Type B pancreatic cell (in vitro differentiated cells): ENCODE measurements at places on chromosomes 13 and 19.

DNA sequence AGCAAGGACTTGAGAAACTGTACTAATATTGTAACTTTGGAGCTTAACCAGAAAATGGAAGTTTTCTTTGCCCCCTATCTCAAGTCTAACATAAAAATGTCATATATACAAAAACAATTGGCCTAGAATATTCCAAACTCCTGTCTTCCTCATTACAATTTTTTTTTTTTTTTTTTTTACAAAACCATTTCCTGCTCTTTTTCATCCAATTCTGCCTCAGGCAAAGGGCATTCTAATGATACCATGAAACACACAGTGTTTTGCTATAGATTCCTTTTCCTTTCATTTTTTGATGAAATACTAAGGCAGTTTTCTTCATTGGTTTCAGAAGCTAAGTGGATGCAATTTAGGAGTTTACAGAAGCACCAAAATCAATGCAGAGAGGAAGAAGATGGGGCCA, 119.7 kb downstream of the LHFPL6 start:
- no peak for DNase-seq
- H3K27me3 ChIP-seq = no peaks in the 10 kb centered on the region
- no peak overlapping the region for H3K27ac ChIP-seq
- no peaks in the 10 kb centered on the region for H3K36me3 ChIP-seq
- no peak overlapping the region for H3K4me3 ChIP-seq
- peaks cover 9% of the 10 kb centered on the region for H3K4me1 ChIP-seq

DNA sequence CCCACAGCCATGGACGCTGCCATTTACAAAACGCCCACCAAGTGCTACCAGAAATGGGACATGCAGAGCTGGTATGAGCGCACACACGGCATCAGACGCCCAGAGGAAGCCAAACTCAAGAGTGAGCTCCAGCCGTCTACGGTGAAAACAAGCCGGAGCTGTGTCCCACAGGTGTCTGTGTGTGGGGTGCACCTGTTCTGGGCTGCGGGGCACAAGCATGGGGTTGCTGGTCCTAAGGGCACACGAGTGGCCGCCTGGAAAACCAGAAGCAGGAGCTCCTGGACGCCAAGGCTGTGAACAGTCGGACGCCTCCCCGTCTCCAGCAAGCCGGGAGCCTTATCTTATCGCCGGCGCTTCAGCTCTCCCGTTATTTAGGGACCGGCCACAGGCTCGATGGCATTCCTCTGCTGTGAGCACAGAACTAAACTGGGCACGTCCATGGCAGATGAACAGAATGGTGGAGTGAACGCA, 1.3 kb downstream of the ADPRHL1 start:
- no peak overlapping the region for H3K27ac ChIP-seq
- DNase-seq = no peak
- no peaks in the 10 kb centered on the region for H3K36me3 ChIP-seq
- no peaks in the 10 kb centered on the region for H3K27me3 ChIP-seq
- H3K4me3 ChIP-seq = no peak overlapping the region
- H3K4me1 ChIP-seq = peaks cover 12% of the 10 kb centered on the region

- peaks cover 4% of the 10 kb centered on the region for H3K4me1 ChIP-seq
- no peaks in the 10 kb centered on the region for H3K36me3 ChIP-seq
- no peak overlapping the region for H3K27ac ChIP-seq
- no peak for DNase-seq
- H3K27me3 ChIP-seq = no peaks in the 10 kb centered on the region
- H3K4me3 ChIP-seq = no peak overlapping the region
Measured at GRCh38 chr13:40605573-40605972, 60.9 kb downstream of the FOXO1 start.

- H3K27ac ChIP-seq = no peak overlapping the region
- no peaks in the 10 kb centered on the region for H3K36me3 ChIP-seq
- peaks cover 33% of the 10 kb centered on the region for H3K4me1 ChIP-seq
- no peaks in the 10 kb centered on the region for H3K27me3 ChIP-seq
- DNase-seq = no peak
- no peak overlapping the region for H3K4me3 ChIP-seq
Measured at GRCh38 chr13:24080134-24080533, 80.4 kb upstream of the SPATA13 start.

- H3K27me3 ChIP-seq = peaks cover 9% of the 10 kb centered on the region
- H3K4me1 ChIP-seq = peaks cover 10% of the 10 kb centered on the region
- no peak overlapping the region for H3K27ac ChIP-seq
- H3K36me3 ChIP-seq = peaks cover 9% of the 10 kb centered on the region
- no peak for DNase-seq
Measured at GRCh38 chr19:38204728-38205127, 19.3 kb downstream of the DPF1 start.

GRCh38 chr13:21333186-21333585, 125.9 kb downstream of the ZDHHC20 start:
- no peak for DNase-seq
- no peaks in the 10 kb centered on the region for H3K4me1 ChIP-seq
- H3K36me3 ChIP-seq = no peaks in the 10 kb centered on the region
- H3K27me3 ChIP-seq = no peaks in the 10 kb centered on the region

DNA sequence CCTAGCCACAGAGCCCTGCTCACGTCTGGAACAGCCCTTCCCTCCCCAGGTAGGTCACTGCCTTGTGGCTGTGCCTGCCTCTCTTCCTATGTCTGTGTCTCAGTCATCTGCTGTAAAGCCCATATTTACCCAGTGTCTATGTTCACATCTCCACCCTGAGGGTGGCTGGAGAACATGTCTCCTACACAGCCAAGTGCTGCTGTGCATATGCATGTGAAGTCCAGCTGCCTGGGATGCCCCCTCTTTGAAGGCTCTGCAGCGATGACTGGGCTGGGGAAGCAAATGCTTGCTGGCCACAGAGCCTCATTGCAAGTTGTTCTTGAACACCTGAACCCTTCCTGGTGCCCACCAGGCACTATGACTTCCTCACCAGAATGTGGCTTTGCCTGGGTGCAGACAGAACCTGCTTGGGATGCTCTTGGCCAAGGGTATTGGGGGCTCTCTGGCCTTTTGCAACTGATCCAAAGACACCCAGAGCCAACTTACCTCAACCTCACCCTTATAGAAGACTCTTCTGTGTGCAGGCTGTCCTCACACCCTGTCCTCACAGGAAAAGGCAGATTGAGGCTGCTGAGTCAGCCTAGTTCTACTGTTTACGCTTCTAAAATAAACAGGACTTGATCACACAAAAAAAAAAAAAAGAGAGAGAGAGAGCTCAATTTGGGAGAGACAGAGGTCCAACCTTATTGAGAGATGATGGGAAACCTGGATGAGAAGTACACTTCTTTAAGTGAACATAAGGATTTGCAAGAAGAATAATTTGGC, 26.5 kb downstream of the MRPL57 start:
- no peaks in the 10 kb centered on the region for H3K4me1 ChIP-seq
- no peak overlapping the region for H3K4me3 ChIP-seq
- H3K27me3 ChIP-seq = no peaks in the 10 kb centered on the region
- no peak for DNase-seq
- no peak overlapping the region for H3K27ac ChIP-seq
- no peaks in the 10 kb centered on the region for H3K36me3 ChIP-seq

DNA sequence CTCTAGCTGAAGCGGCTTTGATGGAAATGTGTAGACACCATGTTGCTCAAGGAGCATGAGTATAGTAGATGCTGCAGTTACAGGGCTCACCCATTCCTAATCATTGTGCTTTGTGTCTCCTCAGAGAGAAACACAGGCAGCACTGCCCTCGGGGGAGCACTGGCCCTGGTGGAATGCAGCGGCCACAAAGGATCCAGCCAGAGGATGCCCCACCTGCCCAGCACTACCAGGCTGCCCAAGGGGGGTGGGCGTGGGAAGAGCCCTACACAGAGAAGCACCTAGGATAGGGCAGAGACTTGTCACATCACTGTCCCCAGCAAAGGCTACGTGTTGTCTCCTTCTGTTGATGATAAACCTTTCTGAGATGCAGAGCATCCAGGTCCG, 9.0 kb downstream of the TUBA3C start:
- no peak overlapping the region for H3K27ac ChIP-seq
- no peaks in the 10 kb centered on the region for H3K36me3 ChIP-seq
- no peak for DNase-seq
- H3K4me3 ChIP-seq = no peak overlapping the region

GRCh38 chr13:18953139-18953930, 228.3 kb downstream of the TUBA3C start:
- no peak overlapping the region for H3K27ac ChIP-seq
- H3K4me1 ChIP-seq = no peaks in the 10 kb centered on the region
- peaks cover 7% of the 10 kb centered on the region for H3K36me3 ChIP-seq
- H3K4me3 ChIP-seq = no peak overlapping the region

DNA sequence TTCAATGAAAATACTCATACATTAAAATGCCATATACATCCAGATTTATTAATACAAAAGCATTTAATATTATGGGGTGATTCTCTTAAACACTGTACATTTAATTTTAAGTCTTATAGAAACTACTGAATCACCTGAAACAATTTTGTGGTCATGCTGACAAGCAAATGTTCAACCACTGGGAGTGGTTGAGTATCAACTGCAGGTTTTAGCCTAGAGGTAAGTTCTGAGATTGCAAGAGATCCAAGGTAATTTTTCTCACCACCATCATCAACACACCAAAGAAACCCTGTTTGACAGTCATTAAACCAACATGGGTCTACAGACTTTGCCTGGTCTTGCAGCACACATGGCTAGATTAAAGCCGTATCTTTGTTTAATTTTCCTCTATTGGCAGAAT, 196.3 kb downstream of the LHFPL6 start:
- H3K27ac ChIP-seq = peak overlapping the region; percentile 60
- H3K4me3 ChIP-seq = no peak overlapping the region
- peaks cover 36% of the 10 kb centered on the region for H3K4me1 ChIP-seq

GRCh38 chr19:12112701-12113100, 27.4 kb downstream of the ZNF20 start:
- peaks cover 48% of the 10 kb centered on the region for H3K36me3 ChIP-seq
- no peak overlapping the region for H3K4me3 ChIP-seq
- no peaks in the 10 kb centered on the region for H3K4me1 ChIP-seq
- DNase-seq = no peak
- no peaks in the 10 kb centered on the region for H3K27me3 ChIP-seq

DNA sequence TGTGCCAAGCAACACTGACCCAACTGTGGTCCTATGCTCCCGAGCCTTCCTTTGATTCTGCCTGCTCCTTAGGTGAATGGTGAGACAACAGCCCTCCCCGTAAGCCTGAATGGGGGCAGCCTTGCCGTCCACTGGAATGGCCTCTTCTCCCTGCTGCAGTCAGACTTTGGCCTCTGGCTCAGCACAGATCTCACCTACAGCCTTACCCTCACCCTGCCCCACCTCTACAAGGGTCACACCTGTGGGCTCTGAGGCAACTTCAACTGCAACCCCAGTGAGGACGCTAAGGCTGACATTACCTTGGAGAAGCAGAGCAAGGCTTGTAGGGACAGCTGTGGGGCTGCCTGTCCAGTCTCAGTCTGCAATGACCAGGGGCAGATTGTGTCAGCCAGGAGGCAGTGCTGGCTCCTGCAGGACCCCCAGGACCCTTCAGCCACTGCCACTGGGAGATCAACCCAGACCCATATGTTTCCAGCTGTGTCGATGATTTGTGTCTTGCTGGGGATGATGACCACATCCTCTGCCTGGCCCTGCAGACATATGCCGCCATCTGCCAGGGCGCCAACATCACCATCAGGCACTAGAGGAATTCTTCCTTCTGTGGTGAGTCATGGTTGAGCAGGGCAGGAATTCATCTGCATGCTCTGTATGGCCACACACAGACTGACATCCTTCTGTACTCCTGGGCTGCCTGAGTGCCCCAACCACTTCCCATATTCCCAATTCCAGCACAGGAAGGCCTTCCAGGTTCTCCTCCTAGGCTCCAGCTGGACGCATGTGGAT, 27.3 kb upstream of the FXYD3 start:
- H3K4me1 ChIP-seq = peaks cover 13% of the 10 kb centered on the region
- H3K27me3 ChIP-seq = no peaks in the 10 kb centered on the region
- H3K27ac ChIP-seq = no peak overlapping the region

DNA sequence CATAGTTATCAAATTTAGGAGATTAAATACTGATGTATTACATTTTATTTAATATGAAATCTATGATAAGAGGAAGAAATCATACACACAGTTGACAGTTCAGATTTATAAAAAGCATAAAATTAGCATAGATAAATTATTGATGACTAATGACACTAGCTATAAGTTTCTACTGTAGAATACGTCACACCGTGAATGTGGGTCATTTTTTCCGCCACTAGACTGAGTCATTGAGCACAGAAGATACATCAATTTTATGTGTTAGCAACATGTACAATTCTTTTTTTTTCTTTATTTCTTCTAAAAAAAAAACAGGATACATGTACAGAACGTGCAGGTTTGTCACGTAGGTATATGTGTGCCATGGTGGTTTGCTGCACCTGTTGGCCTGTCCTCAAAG, 22.2 kb downstream of the AP2S1 start:
- no peak overlapping the region for H3K27ac ChIP-seq
- no peaks in the 10 kb centered on the region for H3K27me3 ChIP-seq
- DNase-seq = no peak
- H3K4me1 ChIP-seq = peaks cover 7% of the 10 kb centered on the region

DNA sequence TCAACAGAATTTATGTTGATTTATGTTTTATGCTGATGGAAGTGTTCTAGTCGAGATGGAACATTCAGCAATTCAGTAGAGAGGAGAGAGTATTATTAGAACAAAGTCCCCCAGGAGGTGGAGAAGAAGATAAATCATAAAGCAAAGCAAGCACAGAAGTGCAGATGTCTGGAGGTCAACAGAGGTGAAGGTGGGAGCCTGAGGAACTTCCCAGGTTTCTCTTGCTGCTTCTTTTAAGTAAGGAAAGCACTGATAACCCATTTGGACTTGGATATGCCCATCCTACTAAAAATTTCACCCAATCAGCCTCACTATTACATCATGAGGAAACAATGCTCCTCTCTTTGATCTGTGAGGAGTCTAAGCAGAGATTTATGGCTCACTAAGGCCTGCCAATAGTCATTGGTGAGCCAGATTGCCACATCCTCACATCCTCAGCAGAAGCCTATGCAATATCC, 98.8 kb downstream of the EPSTI1 start:
- H3K27me3 ChIP-seq = no peaks in the 10 kb centered on the region
- H3K36me3 ChIP-seq = no peaks in the 10 kb centered on the region
- no peak for DNase-seq

DNA sequence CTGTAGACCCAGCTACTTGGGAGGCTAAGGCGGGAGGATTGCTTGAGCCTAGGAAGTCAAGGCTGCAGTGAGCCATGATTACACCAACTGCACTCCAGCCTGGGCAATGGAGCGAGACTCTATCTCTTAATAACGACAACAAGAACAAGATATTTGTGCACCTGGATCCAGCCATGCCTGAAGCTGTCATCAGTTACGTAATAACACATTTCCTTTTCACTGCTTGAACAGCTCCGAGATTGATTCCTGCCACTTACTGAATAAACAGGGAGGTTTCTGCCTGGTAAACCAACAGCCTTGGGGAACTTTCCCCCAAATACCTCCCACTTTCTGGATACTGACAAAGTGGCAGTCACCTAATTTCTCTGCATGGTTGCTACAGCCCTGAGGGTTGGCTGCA, 5.4 kb downstream of the KANK2 start:
- no peak overlapping the region for H3K4me3 ChIP-seq
- H3K4me1 ChIP-seq = peaks cover 5% of the 10 kb centered on the region
- peaks cover 8% of the 10 kb centered on the region for H3K36me3 ChIP-seq
- H3K27me3 ChIP-seq = no peaks in the 10 kb centered on the region
- DNase-seq = no peak
